ENCODE measurements at places on chromosomes 16 and 17.

- no peak for DNase-seq
These were observed 41.8 kb downstream of the NOL11 start for GRCh38 chr17:67759355-67760171.

DNA sequence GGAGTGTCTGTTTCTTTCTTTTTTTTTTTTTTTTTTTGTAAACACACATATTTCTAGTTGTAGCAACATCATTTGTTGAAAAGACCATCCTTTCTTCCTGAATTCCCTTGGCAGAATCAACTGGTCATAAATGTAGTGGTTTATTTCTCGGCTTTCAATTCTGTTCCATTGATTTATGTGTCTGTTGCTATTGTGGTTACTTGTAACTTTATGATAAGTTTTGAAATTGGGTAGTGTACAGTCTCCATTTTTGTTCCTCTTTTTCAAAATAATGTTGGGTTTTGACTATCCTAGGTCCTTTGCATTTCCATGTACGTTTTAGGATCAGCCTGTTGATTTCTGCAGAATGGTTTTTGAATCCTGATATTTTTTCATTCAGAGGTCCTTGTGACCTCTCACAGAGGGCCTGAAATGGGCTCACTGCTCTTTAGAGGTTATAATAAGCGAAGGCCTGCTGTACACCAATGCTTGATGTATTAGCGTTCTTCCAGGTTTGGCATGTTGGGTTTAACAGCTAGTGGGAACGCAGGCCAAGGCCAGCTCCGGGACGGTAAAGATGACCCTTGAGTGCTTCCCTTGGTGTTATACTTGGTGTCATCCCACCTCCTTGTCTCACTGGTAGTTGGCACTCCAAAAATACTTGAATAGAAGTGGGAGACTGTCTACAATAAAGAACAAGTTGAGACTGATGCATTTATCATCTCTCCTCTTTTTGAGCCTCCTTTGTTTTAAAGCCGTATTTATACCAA is 43.8 kb downstream of the ZNRF1 start:
- DNase-seq: no peak

DNA sequence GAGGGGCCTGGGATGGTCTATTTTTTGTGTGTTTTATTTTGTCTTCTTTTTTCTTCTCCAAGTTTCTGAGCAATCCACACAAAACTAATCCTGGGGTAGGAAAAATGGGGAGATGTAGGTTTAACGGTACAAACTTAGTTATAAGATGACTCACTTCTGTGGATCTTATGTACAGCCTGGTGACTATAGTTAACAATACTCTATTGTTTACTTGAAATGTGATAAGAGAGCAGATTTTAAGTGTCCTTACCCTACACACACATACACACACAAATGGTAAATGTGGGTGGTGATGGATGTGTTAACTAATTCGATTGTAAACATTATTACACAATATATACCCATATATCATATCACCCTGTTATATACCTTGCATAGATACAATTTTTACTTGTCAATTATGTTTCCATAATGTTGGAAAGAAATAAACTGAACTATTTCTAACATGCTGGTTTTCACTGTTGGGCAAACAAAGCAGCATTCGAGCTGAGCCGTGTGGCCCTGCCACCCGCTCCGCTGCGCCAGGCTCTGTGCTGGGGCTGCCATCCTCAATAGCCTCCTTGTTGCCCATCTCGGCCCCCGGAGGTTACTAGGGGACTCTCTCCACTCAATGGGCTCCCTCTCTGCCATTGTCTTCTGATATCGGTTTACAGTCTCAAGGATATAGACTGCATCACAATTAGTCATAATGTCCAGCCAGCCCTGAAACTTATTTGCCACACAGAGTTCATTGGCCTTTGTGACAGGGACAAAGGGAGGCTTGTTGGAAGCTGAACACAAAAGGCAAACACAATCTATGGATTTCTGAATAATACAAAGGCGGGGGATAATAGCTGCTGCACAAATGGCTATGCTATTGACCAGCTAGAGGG is 380.3 kb upstream of the MAF start:
- no peak for DNase-seq

DNA sequence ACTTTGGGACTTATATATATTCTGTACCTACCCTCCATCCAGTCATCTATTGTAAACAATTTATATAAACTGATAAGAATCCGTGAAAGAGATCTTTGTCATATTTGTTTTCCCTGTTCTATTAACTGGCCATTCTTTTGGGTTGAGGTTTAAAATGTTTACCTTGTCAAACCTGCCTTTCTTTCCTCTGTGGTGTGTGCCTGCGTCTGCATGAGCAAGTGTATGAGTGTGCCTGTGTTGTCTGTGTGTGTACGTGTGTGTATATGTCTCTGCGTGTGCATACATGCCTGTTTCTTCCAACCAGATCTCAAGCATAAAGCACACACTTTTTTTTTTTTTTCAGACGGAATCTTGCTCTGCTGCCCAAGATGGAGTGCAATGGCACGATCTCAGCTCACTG is 201.5 kb downstream of the C16orf95 start:
- DNase-seq: no peak

DNA sequence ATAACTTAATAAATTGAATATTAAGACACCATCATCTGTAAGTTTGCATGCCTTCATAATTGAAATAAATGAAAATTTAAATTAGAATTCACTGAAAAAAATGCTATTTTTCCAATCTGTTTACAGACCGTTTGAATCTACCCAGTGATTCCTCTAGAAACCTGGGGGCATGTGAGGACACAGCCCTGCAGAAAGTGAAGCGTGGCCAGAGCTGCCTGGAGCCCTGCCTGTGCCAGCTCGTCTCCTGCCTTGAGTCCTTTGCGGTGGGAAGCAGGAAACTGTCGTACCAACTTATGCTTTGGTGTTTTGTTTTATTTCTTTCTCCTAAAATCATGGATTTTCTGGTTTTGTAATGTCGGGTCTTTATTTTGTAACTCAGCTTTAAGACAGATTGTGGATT is 67.8 kb upstream of the FA2H start:
- DNase-seq: no peak

Measured in right lung (tissue), 10 donors.